CD8-positive, alpha-beta T cell (primary cell): ENCODE measurements at places on chromosomes 6 and 20.

GRCh38 chr6:87756858-87757257 lies 54.8 kb upstream of the AKIRIN2 start:
- DNase-seq, result no peak

GRCh38 chr6:75113446-75113845 lies 92.4 kb downstream of the COL12A1 start:
- no peak for DNase-seq

DNA sequence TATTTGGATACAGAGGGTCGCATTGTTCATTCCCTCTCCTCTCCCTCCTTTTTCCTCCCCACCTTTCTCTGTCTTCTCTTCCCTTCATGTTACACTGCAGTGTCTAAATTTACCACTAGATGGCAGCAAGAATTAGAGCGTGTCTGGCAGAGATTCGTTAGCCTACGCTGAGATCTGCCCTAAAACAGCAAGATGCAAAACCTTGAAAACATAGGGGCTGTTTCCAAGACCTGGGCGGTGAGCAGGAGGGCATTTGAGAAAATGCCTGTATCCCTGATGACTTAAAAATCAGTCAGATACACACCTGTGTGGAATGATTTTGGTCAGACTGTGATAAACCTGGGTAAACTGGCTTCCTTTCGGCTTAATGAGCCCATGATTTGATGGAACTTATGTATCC lies 101.5 kb upstream of the ISM1 start:
- peak; percentile 29 for DNase-seq

GRCh38 chr6:73461537-73462350 lies at the start of gene MTO1:
Gene MTO1 (plus strand): TSS chr6:73461737. CDS start chr6:73461855, 118 bp downstream.
- peak; percentile 95 for DNase-seq

GRCh38 chr6:75203721-75204120 lies 2.1 kb downstream of the COL12A1 start:
- DNase-seq, result no peak

- no peak for DNase-seq
Measured at GRCh38 chr6:152461556-152461955, 175.6 kb downstream of the SYNE1 start.

DNA sequence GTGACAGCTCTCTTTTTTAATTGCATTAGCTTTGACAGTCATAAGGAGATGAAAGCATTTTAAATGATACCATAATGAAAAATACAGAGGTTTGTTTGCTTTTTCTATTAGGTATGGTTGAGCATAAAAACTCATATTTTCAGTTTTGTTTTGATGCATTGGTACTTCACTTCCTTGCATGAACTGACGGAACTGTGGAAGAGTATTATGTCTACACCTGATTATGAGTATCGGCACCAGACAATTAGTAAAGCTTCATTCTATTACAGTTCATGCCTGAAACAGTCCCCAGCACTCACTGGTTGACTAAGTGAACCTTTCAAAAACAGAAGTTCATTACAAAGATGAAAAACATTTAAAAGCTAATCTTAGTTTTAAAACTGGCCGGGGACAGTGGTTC lies 593.0 kb downstream of the GRIK2 start:
- DNase-seq, result no peak

DNA sequence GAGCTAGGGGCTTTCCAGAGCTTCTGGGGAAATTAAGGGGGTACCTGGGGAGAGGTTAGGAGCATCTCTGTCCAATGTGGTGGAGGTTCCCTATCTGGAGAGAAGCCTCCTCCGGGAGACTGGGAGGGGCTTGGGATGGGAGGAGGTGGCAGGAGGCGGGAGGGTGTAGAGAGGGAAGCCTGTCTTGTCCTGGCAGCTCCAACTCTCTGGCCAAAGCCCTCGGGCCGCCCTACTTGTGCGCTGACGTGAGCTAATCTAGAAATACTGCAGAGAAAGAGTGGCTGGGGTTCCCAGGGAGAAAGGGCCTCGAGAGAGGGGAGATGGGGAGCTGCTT lies 1.6 kb upstream of the SLC32A1 start:
- no peak for DNase-seq

- no peak for DNase-seq
Measured at GRCh38 chr20:44448753-44449546, 26.7 kb upstream of the TTPAL start.

DNA sequence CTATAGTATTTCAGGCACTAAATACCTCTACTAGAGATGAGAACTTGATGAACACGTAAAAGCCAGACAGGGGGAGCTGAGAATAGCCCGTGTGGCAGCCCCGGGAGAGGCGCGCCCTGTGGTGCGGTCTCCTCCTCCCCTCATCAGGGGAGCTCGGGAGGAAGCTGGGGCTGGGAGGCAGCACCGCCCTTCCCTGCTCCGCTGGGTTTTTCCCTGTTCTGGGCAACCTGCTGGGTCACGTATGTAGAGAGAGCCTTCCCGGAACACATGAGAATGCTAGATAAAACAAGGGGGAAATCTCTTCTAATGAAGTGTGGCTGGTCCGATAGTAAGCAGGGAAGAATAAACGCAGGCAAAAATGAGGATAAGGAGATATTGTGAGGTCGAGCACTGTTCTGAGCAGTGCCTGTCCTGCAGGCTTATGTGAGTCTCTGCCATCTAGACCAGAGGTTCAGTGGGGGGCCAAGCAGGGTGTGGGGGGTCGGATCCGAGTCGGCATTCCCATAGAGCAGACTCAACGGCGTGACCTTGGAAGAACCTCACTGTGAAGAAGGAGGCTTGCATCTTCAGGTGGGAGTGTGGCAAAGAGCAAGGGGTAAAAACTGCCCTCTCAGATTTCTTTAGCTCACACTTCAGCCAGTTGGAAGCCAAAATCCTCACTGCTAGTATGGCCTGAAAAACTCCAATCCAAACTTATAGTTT lies 13.4 kb upstream of the RPS6KA2 start:
- DNase-seq, result no peak

DNA sequence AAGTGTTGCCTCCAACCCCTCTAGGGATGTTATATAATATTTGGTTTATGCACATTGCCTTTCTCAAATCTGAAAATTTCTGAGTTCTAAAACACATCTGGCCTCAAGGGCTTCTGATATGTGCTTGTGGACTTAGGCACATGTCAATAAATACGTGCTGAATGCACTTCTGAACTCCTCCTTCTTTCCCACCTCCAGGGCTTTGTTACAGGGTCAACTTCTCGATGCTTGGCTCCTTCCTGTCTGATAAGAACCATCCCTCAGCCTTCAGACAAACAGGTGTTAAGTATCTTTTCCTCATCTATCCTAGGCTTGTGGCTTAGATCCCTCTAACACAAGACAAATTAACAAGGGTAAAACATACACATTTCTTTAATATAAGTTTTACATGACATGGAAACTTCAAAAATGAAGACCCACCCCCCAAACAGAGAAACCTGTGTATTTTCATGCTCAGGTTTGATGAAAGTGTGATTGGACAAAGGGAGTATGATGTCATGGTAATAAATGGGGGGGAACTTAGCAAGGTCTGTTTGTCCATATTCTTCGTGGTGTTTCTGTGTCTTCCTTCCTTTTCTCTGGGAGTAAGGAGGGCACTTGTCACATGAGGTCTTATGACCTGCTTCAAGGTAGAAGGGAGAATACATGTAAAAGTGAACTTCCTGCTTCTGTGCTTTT lies 326.9 kb downstream of the CD83 start:
- no peak for DNase-seq

DNA sequence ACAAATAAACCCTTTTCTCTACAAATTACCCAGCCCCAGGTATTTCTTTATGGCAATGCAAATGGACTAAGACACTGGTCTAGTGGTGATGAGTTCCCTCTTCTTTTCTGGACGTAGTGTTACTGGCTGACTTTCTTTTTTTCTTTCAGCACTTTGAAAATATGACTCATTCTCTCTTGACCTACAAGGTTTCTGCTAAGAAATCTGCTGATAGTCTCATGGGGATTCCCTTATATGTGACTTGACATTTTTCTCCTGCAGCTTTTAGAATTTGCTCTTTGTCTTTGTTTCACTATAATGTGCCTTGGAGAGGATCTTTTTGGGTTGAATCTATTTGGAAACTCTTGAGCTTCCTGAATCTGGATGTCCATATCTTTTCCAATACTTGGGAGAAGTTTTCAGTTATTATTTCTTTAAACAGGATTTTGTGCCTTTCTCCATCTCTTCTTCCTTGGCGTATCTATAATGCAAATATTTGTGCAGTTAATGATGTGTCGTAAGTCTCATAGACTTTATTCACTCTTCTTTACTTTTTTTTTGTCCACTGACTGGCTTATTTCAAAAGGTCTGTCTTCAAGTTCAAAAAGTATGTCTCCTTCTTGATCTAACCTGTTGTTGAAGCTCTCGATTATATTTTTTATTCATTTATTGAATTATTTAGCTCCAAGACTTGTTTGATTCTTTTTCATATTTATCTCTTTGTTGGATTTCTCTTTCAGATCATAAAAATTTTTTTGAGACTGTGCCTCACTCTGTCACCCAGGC lies 42.2 kb upstream of the TPD52L1 start:
- no peak for DNase-seq

DNA sequence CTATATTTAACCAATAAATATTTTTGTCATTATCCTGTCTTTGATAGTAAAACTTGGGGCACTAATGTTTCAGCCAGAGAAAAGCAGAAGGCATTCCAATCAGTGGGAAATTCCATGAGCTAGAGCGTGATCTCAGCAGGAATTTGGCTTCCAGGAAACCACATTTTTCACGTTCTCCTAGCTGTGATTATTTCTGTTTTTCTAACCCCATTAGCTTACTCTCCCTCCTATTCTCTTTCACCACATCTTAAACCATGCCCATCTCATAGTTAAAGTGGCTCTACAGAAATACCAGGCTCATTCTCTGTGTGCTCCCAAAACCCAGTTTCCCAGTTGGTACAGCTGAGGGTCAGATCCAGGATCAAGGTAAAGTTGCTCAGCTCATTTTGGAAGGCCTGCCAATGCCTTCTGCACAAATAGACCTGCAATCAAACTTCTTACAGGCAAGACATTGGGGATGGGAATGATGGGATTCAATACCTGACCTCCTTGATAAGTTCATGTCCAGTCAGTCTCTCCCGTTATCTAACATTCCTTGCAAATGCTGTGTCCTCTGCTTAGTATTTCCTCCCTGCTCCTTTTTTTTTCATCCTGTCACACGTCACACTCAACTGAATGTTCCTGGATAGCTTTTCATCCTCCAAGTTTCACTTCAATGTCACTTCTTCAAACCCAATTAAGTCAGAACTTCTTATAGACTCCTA lies 33.1 kb upstream of the TMEM30A start:
- DNase-seq, result no peak

GRCh38 chr6:106216527-106216926 lies 109.0 kb downstream of the ATG5 start:
- no peak for DNase-seq

GRCh38 chr6:75880305-75880704 lies 131.3 kb downstream of the MYO6 start:
- DNase-seq, result no peak

GRCh38 chr6:112842330-112842685 lies 495.2 kb downstream of the RFPL4B start:
- no peak for DNase-seq

DNA sequence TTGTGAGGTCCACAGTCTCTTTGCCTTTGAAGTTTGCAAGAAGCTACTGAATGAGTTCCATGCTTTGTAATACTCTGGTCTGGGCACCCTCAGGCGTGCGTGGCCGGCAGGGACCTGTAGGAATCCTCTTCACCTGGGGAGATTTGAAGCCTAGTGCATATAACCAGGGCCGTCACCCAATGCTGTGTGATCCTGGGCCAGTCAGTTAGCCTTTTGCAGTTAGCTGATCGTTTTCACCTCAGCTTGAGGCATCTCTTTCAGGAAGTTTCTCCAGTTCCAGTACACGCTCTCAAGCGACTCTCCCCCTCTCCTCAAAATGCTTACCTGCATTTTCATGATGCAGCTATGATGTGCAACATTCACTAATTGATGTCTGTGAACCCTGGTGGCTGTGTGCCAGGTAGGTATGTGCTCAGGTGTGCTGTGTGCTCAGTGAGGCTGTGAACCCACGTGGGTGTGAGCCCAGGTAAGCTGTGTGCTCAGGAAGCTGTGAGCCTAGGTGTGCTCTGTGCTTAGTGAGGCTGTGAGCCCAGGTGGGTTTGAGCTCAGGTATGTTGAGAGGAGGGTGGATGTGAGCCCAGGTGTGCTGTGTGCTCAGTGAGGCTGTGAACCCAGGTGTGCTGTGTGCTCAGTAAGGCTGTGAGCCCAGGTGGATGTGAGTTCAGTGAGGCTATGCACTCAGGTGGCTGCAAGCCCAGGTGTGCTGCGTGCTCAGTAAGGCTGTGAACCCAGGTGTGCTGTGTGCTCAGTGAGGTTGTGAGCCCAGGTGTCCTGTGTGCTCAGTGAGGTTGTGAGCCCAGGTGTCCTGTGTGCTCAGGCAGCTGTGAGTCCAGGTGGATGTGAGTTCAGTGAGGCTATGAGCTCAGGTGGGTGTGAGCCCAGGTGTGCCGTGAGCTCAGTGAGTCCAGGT lies 120.4 kb downstream of the PHACTR3 start:
- no peak for DNase-seq

GRCh38 chr6:133241901-133242636 lies 912 bp downstream of the EYA4 start:
- no peak for DNase-seq

- DNase-seq, result no peak
Measured at GRCh38 chr20:33002087-33002808, 2.0 kb downstream of the SUN5 start.

GRCh38 chr6:1481286-1481685 lies 91.9 kb downstream of the FOXF2 start:
- DNase-seq, result no peak

- DNase-seq, result no peak
Measured at GRCh38 chr6:13700232-13700631, 11.4 kb downstream of the RANBP9 start.

GRCh38 chr20:58747211-58747610 lies 54.6 kb downstream of the NPEPL1 start:
- DNase-seq, result no peak

GRCh38 chr6:133277228-133277899 lies 36.2 kb downstream of the EYA4 start:
- DNase-seq, result no peak

- DNase-seq, result no peak
Measured at GRCh38 chr6:3377536-3378397, 79.1 kb downstream of the SLC22A23 start.

GRCh38 chr20:40945754-40946450 lies 82.7 kb upstream of the TOP1 start:
- DNase-seq, result no peak

GRCh38 chr6:4906293-4907276 lies 97.3 kb downstream of the RPP40 start:
- DNase-seq, result no peak
